ENCODE measurements at places on chromosomes 6 and 20. TPM values are rescaled to one million over a fixed set of nuclear protein-coding genes. Genes with fewer than 3 reads are reported as not detected.

DNA sequence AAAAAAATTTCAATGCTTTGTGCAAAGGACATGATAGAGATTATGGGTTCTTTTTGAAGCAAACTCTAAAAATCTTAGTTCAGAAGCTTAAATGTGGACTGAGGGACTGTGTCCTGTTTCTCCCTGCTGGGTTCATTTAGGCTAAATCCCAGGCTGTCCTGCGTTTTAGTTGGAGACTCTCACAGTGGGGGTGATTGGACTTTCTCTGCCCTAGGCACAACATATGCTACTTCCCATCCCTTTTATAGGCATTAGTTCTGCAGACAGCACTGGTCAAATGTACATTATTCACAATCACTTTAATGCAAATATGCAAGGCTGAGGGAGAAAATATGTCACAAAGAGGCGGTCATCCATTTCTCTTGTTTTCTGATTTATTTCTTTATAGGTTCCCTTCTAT, 71.3 kb downstream of the TFAP2B start:
- H3K27ac ChIP-seq: no peak overlapping the region
- H3K27me3 ChIP-seq: no peaks in the 10 kb centered on the region
- DNase-seq: no peak

DNA sequence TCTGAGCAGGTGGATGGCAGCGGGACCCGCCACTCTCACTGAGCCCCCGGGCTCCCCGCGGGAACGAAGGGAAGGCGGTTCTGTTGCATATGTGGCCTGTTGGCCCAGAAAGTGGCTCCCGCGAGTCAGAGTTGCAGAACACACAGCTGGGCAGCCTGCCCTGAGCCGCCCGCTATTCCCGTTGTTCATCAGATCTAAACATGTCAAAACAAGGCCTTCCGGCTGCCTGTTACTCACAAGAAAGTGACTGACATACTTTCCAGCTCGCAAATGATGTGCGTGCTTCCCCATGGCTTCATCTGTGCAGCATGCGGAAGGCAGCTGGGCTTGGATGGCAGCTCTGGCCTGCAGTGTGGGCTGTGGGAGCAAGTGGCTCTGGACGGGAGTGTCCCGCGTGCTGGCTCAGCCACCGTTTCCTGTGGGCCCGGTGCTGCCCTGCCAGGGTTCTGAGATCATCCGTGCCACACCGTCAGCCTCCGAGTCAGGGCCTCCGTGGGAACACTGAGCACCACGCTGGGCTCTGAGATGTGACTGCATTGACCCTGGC, 227.3 kb downstream of the ERMARD start:
- no peaks in the 10 kb centered on the region for H3K4me1 ChIP-seq
- no peak overlapping the region for H3K27ac ChIP-seq
- DNase-seq: no peak
- H3K27me3 ChIP-seq: no peaks in the 10 kb centered on the region
- H3K4me3 ChIP-seq: no peak overlapping the region
- H3K36me3 ChIP-seq: no peaks in the 10 kb centered on the region

The NFATC2 gene
- 0.91 TPM for total RNA-seq

The C6orf118 gene
- 0.58 TPM for total RNA-seq

The SLC22A7 gene
- not detected for total RNA-seq

The BMP2 gene
- total RNA-seq: 3.6 TPM

The AGPAT1 gene
- 101 TPM for total RNA-seq

The GINM1 gene
- total RNA-seq: 24.0 TPM

The TXLNB gene
- 0.17 TPM for total RNA-seq

The TRIM10 gene
- not detected for total RNA-seq
